Umbilical cord (tissue), 2 donors: ENCODE measurements at places on chromosomes 16 and 17.

GRCh38 chr17:2102931-2103809 is 48.3 kb downstream of the HIC1 start:
- DNase-seq, result peak; percentile 78

- DNase-seq, result no peak
Measured at GRCh38 chr16:2990891-2991290, 10.6 kb upstream of the PKMYT1 start.

GRCh38 chr17:50464736-50465135 is 3.9 kb downstream of the CHAD start:
- DNase-seq, result no peak

DNA sequence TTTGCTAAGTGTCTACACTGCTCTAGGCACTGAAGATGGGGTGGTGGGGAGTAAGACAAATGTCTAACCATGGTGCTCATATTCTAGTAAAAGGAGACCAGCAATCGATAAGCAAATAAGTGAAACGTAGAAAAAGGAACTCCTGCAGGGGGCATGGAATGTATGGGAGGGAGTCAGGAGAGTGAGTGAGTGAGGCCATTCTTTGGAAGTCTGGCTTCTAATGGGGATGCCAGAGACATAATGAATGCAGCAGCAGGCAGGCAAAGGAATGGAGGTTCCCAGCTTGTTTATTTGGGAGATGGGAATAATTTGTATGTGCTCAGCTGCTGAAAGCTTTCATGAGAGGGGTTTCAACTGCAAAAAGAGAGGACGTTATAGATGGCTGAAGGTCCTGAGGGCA is 216.4 kb upstream of the DYNLRB2 start:
- no peak for DNase-seq
